T-helper 17 cell (primary cell): ENCODE measurements at places on chromosomes 13 and 19. TPM values are rescaled to one million over a fixed set of nuclear protein-coding genes. Genes with fewer than 3 reads are reported as not detected.
A peak's percentile ranks its signal among the peaks of the same experiment; 100 is the strongest.

MUC16 gene
- 0.05 TPM for total RNA-seq

DNA sequence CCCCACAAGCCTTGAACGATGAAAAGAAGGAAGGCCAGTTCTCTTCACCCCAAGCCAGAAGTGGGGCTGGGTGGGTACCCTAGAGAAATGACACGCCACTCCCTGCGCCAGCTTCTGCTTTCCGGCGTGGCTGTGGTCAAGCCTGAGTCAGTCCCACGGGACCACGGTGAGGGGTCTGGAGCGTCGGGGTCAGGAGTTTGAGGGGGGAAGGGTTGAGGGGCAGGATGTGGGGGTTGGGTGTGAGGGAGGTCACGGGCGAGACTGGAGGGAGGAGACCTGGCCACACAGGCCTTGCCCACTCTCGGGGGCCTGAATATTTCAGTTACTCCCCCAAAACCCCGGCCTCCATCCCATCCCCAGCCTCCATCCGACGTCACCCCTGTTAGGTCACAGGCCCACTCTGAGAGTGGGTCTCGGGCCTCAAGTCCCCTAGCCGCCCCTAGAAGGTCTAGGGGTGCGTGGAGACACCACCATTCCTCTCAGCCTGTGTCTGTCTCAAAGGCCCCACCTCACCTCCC, 500 bp upstream of the IFI30 start:
- peak overlapping the region; percentile 92 for H3K4me3 ChIP-seq
- no peaks in the 10 kb centered on the region for H3K27me3 ChIP-seq
- DNase-seq: no peak
- peak overlapping the region; percentile 43 for H3K27ac ChIP-seq
- H3K36me3 ChIP-seq: no peaks in the 10 kb centered on the region

GRCh38 chr19:41373993-41374392, 2.3 kb upstream of the TMEM91 start:
- peaks cover 2% of the 10 kb centered on the region for H3K36me3 ChIP-seq
- no peak overlapping the region for H3K27ac ChIP-seq
- no peak for DNase-seq
- peaks cover 14% of the 10 kb centered on the region for H3K4me1 ChIP-seq
- H3K4me3 ChIP-seq: no peak overlapping the region
- no peaks in the 10 kb centered on the region for H3K27me3 ChIP-seq

DNA sequence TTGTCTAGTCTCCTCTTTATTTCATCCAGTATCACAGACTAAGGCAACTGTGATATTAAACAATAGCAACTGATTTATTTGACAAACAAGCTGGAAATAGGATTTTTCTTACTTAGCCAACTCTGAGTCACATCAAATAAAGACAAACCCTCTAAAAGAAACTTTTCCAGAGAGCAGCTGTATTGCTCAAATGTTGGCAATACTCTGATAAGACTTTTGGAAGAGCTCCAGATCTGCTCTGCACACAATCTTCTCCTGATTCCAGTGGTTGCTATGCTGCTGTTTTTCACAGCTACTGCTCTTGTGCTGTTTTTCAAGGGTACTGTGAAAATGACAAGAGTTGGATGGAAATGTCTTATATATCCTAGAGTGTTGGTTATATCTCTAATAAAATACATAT, 1479.2 kb downstream of the SLITRK5 start:
- no peak overlapping the region for H3K27ac ChIP-seq
- no peak for DNase-seq
- no peaks in the 10 kb centered on the region for H3K27me3 ChIP-seq
- no peak overlapping the region for H3K4me3 ChIP-seq
- H3K36me3 ChIP-seq: no peaks in the 10 kb centered on the region

GRCh38 chr13:47696674-47697073, 304.4 kb downstream of the SUCLA2 start:
- H3K36me3 ChIP-seq: no peaks in the 10 kb centered on the region
- DNase-seq: no peak
- H3K4me1 ChIP-seq: no peaks in the 10 kb centered on the region
- H3K27me3 ChIP-seq: peaks cover 10% of the 10 kb centered on the region
- H3K27ac ChIP-seq: no peak overlapping the region
- H3K4me3 ChIP-seq: no peak overlapping the region

GRCh38 chr13:45715351-45715750, 13.2 kb downstream of the CBY2 start:
- H3K4me1 ChIP-seq: no peaks in the 10 kb centered on the region
- H3K36me3 ChIP-seq: no peaks in the 10 kb centered on the region
- H3K27me3 ChIP-seq: peaks cover 17% of the 10 kb centered on the region
- peak overlapping the region; percentile 43 for H3K27ac ChIP-seq

- DNase-seq: no peak
- peaks cover 32% of the 10 kb centered on the region for H3K4me1 ChIP-seq
- H3K4me3 ChIP-seq: peak overlapping the region; percentile 21
Observed at GRCh38 chr19:45419396-45419795, 4.3 kb downstream of the ERCC1 start.

GRCh38 chr19:46920362-46920761, 59.6 kb downstream of the ARHGAP35 start:
- H3K4me3 ChIP-seq: no peak overlapping the region
- no peaks in the 10 kb centered on the region for H3K27me3 ChIP-seq
- DNase-seq: no peak
- H3K36me3 ChIP-seq: peaks cover 9% of the 10 kb centered on the region
- no peak overlapping the region for H3K27ac ChIP-seq

- peaks cover 2% of the 10 kb centered on the region for H3K36me3 ChIP-seq
- no peaks in the 10 kb centered on the region for H3K27me3 ChIP-seq
- peaks cover 19% of the 10 kb centered on the region for H3K4me1 ChIP-seq
- no peak overlapping the region for H3K27ac ChIP-seq
Observed at GRCh38 chr19:16272945-16273344, 51.7 kb upstream of the KLF2 start.

- DNase-seq: no peak
- H3K4me1 ChIP-seq: peaks cover 2% of the 10 kb centered on the region
- peaks cover 11% of the 10 kb centered on the region for H3K36me3 ChIP-seq
Observed at GRCh38 chr13:25249001-25249543, 38.2 kb downstream of the MTMR6 start.

DNA sequence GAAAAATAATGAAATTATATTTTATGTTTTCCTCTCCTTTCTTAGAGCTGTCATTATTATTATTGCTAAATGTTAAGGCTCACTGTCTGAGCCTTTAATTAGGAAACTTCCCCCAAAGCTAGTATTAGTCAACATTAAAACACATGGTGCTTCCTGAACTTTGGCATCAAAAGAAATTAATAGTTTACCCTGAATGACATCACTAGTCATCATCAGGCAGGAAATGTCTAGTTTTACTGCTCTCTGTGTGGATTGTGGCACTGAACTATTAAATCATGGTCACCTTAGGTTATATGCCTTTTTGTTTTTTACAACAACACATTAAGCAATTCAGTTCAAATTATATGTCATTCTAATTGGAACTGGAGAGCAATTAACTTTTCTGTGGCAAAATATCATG, 595.5 kb downstream of the SLITRK1 start:
- no peaks in the 10 kb centered on the region for H3K36me3 ChIP-seq
- H3K27me3 ChIP-seq: no peaks in the 10 kb centered on the region
- no peak for DNase-seq
- H3K4me3 ChIP-seq: no peak overlapping the region
- H3K27ac ChIP-seq: no peak overlapping the region

SIX5 gene
- 0.44 TPM for total RNA-seq

DNA sequence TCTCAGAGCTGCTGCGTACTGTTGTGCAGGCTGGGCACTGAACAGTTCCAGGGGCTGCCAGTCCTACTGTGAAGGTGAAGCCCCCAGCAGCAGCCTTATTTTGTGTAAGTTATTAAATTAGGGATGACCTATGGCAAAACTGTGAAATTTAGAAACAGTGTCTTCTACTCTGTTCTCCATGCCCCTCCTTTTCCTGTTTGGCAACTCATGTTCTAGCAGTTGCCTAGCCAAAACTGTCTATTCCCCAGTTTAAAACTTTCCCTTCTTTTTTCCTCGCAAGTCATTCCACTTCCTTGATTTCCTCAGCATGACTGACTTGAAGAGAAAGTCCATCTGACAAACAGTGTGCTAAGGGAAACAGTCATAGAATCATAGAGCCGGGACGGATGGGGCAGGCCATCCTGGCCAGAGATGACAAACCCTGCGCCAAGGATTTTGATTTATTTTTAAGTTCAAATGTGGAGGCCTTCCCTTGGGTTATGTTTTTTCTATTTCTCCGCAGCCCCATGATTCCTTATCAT, 78.1 kb upstream of the OLFM4 start:
- H3K36me3 ChIP-seq: no peaks in the 10 kb centered on the region
- H3K4me1 ChIP-seq: no peaks in the 10 kb centered on the region
- no peak for DNase-seq
- no peak overlapping the region for H3K4me3 ChIP-seq
- H3K27me3 ChIP-seq: peaks cover 23% of the 10 kb centered on the region

DNA sequence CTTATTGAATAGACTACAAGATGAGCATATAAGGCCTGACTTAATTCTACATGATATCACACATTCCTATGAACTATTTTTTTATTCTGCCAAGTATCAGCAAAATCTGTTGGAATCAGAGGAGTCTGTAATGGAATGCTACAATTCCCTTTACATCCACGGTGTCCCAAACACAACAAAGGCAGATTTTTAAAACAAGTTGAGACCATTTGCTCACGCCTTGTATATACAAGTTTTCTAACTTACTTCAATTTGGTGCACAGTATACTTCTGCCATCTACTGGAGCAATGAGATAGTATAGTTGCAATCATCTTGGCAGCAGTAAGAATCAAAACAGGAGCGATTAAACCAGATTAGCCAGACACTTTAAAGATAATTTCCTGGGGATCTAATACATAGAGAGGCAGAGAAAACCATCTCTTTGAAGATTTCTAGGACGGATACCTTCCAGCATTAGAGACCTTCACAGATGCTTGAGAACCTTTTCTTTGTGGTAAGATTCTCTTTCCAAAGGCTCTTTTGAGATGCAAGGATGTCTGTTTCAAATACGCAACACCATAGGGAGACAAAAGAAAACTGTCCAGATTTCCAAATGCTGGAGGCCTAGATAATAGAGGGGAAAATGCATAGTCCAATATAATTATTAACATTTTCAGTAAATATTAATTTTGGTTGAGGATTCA, 302.0 kb upstream of the MIR17HG start:
- no peaks in the 10 kb centered on the region for H3K27me3 ChIP-seq
- no peak overlapping the region for H3K4me3 ChIP-seq
- DNase-seq: no peak
- H3K4me1 ChIP-seq: no peaks in the 10 kb centered on the region

GRCh38 chr19:18848878-18849661, 17.3 kb downstream of the UPF1 start:
- DNase-seq: no peak
- H3K36me3 ChIP-seq: peaks cover 5% of the 10 kb centered on the region
- no peaks in the 10 kb centered on the region for H3K27me3 ChIP-seq
- H3K4me3 ChIP-seq: peak overlapping the region; percentile 80
- peak overlapping the region; percentile 86 for H3K27ac ChIP-seq
- H3K4me1 ChIP-seq: peaks cover 32% of the 10 kb centered on the region

DNA sequence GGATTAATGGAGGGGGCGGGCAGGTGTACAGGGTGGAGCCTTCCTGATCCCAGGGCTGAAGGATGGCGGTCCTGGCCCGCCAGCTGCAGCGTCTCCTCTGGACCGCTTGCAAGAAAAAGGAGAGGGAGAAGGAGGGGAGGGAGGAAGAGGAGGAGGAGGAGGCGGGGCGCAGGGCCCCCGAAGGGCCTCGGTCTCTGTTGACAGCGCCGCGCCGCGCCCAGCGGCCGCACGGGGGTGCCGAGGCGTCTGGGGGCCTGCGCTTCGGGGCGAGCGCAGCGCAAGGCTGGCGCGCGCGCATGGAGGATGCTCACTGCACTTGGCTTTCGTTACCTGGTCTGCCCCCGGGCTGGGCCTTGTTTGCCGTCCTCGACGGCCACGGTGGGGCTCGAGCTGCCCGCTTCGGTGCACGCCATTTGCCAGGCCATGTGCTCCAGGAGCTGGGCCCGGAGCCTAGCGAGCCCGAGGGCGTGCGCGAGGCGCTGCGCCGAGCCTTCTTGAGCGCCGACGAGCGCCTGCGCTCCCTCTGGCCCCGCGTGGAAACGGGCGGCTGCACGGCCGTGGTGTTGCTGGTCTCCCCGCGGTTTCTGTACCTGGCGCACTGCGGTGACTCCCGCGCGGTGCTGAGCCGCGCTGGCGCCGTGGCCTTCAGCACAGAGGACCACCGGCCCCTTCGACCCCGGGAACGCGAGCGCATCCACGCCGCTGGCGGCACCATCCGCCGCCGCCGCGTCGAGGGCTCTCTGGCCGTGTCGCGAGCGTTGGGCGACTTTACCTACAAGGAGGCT, at the start of gene PPM1N:
Gene PPM1N (plus strand): TSS at position 33 of the 785 bp plus-strand sequence. CDS start 30 bp downstream, at position 63.
- H3K27ac ChIP-seq: peak within 1 kb of the TSS; percentile 67
- H3K4me1 ChIP-seq: peaks cover 33% of the 10 kb centered on the region
- DNase-seq: peak; percentile 52
- H3K4me3 ChIP-seq: peak within 1 kb of the TSS; percentile 95
- peaks cover 4% of the 10 kb centered on the region for H3K27me3 ChIP-seq
- H3K36me3 ChIP-seq: peaks cover 2% of the 10 kb centered on the region

GRCh38 chr19:10864538-10864899, 6.8 kb upstream of the CARM1 start:
- no peaks in the 10 kb centered on the region for H3K27me3 ChIP-seq
- H3K27ac ChIP-seq: peak overlapping the region; percentile 67
- peak; percentile 66 for DNase-seq
- peaks cover 12% of the 10 kb centered on the region for H3K4me1 ChIP-seq
- H3K4me3 ChIP-seq: peak overlapping the region; percentile 65

IGSF23 gene
- total RNA-seq: not detected

GRCh38 chr13:30880151-30880855, 25.8 kb upstream of the MEDAG start:
- peaks cover 8% of the 10 kb centered on the region for H3K36me3 ChIP-seq
- no peak overlapping the region for H3K4me3 ChIP-seq

DNA sequence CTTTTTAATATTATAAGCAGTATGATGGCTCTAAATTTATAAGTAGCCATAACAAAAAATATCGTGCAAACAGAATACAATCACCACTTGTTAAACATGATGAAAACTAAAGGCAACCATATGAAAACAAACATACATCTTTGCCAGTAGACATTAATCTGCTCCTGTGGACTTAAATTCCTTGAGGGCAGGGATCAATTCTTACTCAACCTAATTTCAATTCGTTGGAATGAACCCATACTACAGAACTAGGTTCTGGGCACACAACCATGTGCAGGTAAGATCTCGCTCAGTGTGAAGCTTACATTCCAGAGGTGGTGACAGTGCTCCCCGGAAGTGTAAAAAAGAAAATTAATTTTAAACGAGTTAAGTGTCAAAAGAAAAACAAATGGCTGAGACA, 13.4 kb downstream of the TBC1D4 start:
- H3K4me1 ChIP-seq: no peaks in the 10 kb centered on the region
- H3K27me3 ChIP-seq: peaks cover 40% of the 10 kb centered on the region
- H3K27ac ChIP-seq: no peak overlapping the region
- H3K4me3 ChIP-seq: no peak overlapping the region

- no peaks in the 10 kb centered on the region for H3K27me3 ChIP-seq
- peaks cover 2% of the 10 kb centered on the region for H3K4me1 ChIP-seq
- no peak for DNase-seq
- H3K4me3 ChIP-seq: no peak overlapping the region
Observed at GRCh38 chr13:41802684-41803444, 158.0 kb downstream of the VWA8 start.

KEAP1 gene
- total RNA-seq: 27.3 TPM

OVOL3 gene
- not detected for total RNA-seq
